ENCODE measurements at places on chromosomes 16 and 17. TPM values are rescaled to one million over a fixed set of nuclear protein-coding genes. Genes with fewer than 3 reads are reported as not detected.

MGAT5B gene
- 1.1 TPM for polyA plus RNA-seq

SEC14L5 gene
- polyA plus RNA-seq, result 0.76 TPM

OR2C1 gene
- 0.24 TPM for polyA plus RNA-seq

MRTFB gene
- 23.8 TPM for polyA plus RNA-seq

ZNF200 gene
- polyA plus RNA-seq, result 5.7 TPM

DNA sequence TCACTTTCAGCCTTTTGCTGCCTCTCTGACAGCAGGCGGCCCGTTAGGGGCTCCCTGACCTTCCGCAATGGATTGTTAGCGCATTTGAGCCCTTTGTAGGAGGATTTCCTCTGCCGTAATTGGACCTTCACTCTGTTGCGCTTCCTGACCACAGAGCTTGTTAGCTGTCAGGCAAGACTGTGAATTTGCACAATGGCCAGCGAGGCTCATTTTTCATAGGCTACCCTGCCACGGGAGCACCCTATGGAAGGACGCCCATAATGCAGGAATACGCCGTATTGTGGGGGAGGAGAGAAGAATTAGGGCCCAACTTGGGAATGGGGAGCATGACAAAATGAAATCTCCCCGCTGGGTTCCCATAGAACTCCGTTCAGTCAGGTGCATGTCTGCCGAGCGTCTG is 205.2 kb upstream of the NLRP1 start:
- no peak for DNase-seq

GRCh38 chr17:21452377-21453143 is 76.4 kb downstream of the KCNJ12 start:
- DNase-seq, result peak; percentile 89

DNA sequence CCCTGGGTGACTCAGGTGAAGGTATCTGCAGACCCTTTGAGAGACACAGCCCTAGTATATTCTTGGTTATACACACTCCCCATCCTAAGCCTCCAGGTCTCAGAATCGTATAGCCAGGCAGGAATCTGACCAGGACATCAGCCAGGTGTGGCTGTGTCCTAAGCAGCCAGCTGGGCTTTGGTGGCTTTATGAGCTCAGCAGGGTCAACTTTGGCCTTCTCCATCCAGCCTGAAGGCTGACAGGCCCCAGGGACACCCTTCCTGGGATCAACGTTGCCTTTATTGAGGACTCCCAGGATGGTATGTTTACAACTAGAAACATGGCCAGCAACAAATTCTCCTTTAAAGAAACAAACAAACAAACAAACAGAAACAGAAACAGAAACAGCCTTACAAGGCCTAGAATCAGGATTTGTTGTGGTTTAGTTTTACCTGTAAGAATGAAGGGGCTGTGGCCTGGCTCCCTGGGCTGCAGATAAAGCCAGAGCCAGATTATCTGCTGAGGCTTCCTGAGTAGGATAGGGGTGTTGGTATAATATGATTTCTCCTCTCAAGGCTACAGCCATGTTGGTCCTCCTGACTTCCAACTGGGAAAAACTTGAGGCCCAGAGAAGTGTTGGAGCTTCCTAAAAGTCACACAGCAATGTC is 8.5 kb downstream of the KIF19 start:
- no peak for DNase-seq

DNA sequence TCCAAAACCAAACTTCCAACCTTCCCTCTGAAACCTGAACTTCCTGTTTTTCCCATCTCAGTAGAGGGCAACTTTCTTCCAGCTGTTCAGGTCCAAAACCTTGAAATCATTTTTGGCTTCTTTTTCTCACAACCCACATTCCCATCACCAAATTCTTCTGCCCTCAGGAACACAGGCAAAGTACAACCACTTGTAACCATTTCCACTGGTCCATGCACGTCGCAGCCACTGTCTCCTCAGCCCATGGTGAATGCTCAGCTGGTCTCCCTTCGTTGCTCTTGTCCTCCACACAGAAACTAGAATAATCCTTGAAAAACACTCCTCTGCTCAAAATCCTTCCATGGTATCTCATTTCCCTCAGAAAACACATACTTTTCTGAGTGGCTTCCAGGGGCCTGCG is 3.7 kb upstream of the ADAT1 start:
- DNase-seq, result no peak

DNA sequence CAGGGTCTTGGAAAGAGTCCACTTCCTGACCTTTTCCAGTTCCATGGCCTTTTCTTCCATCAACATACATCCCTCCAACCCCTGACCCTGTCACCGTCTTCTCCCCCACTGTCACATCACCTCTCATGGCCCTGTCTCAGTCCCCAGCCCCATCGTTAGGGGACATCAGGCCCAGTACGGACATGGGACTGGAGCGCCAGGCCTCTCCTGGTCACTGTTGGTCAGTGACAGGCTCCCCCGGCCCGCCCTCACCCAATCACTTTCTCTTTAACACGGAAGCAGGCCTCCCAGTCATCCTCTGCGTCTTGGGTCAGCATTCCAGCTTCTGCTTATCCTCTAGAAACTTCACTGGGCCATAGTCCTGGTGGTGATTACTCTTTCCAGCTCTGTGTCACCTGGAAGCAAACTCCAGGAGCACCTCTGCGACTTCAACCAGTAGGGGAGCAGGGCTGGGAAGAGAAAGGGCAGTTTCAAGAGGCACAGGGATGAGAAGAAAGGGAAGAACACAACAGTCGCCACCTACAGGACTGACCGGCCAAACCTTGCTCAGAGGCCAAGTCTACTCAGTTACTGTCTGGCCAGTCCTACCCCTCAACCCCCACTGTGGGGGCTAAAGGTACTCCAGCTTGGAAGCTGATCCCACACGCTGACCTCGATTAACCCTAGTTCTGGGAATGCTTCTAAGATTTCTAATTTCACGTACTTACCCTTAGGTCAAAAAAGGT is 15.9 kb upstream of the ICAM2 start:
- DNase-seq, result no peak
